Muscle of arm (tissue), 14 donors: ENCODE measurements at places on chromosomes 3 and 15. TPM values are rescaled to one million over a fixed set of nuclear protein-coding genes. Genes with fewer than 3 reads are reported as not detected.

PLA1A gene
- polyA plus RNA-seq, result 0.16 TPM

CAV3 gene
- polyA plus RNA-seq, result 231 TPM

ZCWPW2 gene
- polyA plus RNA-seq, result not detected

GP5 gene
- 0.11 TPM for polyA plus RNA-seq

TMEM39A gene
- polyA plus RNA-seq, result 53.7 TPM

RFTN1 gene
- 14.1 TPM for polyA plus RNA-seq

SLC22A13 gene
- 0.13 TPM for polyA plus RNA-seq

DUOXA1 gene
- polyA plus RNA-seq, result not detected

STAB1 gene
- polyA plus RNA-seq, result 37.6 TPM
